ENCODE measurements at places on chromosomes 13 and 19.

GRCh38 chr13:113161433-113161832, 3.0 kb downstream of the PROZ start:
- DNase-seq = no peak

- no peak for DNase-seq
These were observed 193.5 kb upstream of the NBEA start for GRCh38 chr13:34748596-34748995.

DNA sequence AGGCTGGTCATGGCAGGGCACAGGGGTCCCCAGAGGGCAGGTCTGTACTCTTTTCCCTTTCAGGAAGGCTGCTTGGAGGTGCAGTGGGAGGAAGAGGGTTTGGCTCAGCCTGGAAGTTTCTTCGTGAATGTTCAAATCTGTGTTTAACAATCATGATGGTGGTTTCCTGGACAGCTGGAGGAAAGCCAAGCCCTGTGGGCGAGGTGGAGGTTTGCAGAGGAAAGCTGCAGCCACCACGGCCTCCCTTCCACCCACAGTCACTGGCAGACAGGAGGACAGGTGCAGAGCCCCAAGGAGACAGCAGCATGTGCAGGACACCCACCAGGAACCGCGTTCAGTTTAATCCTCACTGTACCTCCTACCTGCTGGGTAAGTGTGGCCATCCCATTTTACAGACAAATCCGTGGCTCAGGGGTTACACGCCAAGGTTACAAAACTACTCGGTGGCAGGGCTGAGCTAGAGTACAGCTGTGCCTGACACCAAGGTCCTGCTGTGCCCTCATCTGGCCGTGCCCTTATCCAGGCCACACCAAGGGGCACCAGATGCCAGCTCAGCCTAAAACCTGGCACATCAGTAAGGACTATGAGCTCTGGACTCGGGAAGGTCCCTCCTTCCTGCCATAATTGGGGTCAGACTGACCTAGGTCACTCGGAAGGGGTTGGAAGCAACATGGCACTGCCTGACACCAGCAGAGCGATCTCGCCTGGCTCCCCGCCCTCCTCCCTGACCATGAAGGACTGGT, 34.1 kb downstream of the SUGP2 start:
- no peak for DNase-seq

DNA sequence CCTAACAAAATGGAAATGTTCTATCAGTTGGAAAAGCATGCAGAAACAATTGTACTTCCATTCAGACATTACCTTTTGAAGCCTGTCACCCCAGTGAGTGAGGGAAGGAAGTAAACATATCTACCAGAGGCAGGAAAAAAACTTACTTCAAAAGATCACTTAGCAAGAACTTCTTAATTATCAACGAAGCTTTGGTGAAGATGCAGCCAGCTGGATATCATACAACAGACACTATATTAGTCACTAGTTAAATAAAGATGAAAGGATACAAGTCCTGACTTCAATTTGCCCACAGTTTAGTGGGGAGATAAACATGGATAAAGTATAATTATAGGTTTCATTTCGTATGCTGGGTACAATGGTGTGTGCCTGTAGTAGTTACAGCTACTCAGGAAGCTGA, 148.8 kb downstream of the TNFRSF19 start:
- DNase-seq = no peak

GRCh38 chr19:33879818-33880575, 83.3 kb downstream of the KCTD15 start:
- DNase-seq = no peak

DNA sequence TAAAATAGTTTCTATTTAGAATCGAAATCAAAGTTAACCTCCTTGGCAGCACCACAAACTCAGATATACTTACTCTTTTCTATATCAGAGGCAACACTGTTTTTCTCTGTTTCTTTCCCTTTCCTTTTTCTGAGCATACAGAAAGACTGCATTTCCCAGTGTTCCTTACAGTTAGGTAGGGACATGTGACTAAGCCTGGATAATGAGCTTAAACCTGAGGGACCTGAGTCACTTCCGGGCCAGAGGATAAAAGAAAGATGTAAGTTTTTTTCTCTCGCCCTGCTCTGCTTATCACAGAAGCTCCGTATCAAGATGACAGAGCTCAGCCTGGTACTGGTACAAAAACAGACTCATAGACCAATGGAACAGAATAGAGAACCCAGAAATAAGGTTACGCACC, 531.9 kb downstream of the KLF12 start:
- DNase-seq = no peak

DNA sequence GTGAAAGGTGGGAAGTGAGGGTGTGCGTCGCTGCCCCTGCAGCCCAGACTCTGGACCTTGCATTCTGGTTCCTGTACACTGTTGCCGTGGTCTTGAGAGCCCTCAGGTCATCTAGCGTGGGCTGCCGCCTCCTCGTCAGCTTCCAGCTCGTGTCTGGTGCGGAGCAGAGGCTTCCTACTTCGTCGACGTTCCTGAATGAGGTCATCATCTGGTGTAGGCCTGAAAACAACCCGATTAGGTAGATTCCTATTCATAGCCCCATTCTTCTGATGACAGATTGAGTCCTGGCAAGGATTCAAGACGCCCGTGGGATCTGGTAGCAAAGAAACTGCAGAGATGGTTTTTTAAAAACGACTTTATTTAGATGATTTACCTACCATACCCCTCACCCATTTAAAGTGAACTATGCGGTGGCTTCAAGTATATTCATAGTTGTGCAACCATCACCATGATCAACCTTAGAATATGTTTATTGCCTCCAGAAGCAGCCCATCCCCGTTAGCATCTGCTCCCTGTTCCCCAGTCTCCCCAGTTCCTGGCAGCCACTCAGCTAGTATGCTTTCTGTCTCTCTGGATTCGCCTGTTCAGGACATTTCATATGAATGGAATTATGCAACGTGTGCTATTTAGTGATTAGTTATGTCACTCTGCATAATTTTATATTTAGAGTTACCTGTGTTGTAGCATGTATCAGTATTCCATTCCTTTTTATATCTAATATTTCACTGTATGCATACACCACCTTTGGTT, 13.8 kb downstream of the NAXD start:
- DNase-seq = no peak

DNA sequence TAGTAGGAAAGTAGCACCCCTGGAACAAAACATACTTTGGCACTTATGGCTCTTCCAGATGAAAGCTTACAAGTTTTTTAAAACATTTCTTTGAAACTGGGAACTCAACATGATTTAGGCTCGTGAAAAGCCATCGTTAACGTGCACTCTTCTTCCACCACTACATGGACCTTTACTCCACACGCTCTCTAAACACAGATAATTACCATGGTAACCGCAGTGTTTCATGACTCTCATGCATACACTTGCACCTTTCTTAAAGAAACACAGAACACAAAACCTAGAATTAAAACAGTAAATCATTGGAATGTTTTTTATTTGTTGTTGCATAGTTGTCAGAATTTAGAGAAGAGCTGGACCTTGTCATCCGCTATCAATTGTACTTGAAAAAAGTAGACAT, 154.3 kb downstream of the FGF9 start:
- DNase-seq = no peak

- no peak for DNase-seq
These were observed 43.9 kb downstream of the RCBTB2 start for GRCh38 chr13:48488995-48489394.

DNA sequence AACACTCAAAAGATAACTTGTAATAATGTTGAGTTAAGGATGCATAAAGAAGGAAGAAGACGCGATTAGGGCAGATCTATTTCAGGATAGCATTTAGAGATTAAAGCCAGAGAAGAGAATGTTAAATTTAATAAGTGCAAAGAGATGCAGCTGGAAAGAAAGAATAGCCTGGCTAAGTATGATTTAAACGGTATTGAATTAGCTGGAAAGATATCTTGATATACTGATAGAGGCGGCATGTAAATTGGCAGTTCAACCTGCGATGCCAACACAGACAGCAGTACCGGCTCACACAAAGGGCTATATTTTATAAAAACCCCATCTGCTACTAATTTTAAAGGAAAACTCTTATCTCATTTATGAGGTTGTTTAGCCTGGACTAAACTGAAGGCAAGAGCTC, 121.4 kb downstream of the ENOX1 start:
- DNase-seq = no peak

GRCh38 chr19:10780368-10780767, 55.6 kb downstream of the TMED1 start:
- no peak for DNase-seq

- DNase-seq = no peak
These were observed 18.7 kb upstream of the ZNF888 start for GRCh38 chr19:52941941-52942385.

DNA sequence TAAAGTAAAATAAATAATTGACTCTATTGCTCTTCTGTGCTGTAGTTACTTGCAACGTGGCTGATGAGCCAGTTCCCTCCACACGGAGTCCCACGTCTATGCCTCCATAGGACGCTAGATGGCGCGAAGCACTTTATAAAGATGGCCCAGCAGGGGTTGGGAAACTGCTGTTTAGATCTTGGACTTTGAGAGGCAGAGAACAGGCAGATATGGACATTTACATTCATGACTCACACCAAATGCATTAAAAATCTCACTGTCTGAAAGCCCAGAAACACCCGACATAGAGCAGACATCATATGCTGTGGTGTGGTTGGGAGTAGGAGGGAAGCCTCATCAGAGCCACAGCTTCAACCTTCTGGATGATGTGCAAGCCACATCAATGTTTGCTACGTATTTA, 643.1 kb upstream of the ARGLU1 start:
- DNase-seq = no peak

DNA sequence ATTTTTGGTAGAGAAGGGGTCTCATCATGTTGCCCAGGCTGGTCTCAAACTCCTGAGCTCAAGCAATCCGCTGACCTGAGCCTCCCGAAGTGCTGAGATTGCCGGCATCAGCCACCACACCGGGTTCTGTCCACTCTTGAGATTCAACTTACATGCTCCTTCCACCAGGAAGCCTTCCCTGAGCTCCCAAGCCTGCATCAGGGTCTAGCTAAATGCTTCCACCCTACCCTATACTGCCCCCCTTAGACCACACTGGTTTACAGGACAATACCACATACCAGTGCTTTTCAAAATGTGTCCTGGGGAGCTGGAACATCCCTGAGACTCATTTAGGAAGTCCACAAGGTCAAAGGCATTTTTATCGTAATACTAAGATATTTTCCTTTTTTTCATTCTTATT, 15.1 kb upstream of the CACNG8 start:
- no peak for DNase-seq

- DNase-seq = no peak
These were observed 36.1 kb downstream of the ACTN4 start for GRCh38 chr19:38683393-38684077.

DNA sequence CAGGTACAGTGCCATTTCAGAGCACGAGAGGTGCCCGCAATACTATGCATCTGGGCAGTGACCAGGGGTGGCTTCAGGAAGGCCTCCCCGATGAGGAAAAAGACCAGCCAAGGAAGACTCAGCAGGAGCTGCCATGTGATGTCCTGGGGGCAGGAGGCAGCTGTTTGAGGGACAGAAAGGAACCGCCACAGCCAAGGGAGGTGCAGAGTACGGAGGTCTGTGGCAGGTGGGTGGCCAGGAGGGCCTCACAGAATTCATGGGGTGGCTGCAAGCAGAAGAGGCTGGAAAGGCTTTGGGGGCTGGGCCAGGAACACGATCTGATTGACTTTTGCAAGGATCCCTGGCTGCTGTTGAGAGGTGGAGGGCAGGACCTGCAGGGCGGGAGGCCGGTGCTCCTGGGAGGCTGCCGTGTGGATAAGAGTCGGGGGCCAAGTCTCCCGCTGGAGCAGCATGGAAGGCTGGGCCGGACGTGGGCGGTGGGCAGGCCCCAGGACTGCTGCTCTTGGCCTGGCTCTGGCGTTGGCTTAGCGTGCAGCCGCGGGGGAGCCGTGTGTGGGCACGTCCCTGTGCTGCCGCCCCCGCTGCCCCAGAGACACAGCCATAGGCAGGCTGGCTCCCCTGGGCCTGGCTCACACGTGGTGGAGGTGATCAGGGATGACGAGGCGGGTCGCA, 29.1 kb downstream of the CEBPA start:
- no peak for DNase-seq

GRCh38 chr13:23632741-23633140, 62.5 kb downstream of the TNFRSF19 start:
- DNase-seq = no peak

- no peak for DNase-seq
These were observed 498.6 kb downstream of the KCTD12 start for GRCh38 chr13:76387566-76387965.

GRCh38 chr13:87358319-87358718, 312.9 kb upstream of the SLITRK5 start:
- no peak for DNase-seq

DNA sequence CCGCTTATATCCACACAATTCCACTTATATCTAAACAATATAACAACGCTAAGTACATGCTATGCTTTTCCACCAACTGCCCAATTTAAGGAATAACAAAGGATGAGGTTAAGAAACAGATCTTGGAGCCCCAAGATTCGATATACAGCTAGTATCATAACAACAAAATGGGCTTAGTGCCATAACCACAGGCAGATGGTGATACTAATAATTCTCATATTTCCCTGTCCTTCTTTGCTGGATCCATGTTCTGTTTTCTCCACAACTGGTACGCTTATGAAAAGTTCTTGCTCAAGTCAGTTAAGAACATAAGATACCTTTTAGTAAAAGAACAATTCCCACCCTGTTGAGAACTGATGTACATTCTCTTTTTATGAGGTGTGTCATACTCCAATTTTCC, 33.9 kb downstream of the CAB39L start:
- DNase-seq = no peak

DNA sequence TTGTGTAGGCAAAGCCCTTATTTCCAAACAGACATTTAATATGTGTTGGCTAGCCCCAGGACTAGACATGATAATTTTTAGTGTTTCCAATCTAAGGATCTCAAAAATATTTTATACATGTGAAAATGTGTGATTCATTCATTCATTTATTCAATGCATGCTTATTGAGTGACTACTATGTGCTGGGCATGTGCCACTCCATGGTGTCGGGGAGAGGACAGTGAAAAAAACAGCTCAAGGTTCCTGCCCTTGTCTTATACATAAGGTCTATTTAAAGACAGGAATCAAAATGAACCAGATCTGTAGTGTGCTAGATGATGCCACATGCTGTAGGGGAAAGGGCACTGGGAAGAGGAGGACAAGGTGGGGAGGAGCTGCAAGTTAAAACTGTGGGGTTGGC, 36.5 kb downstream of the GJA3 start:
- DNase-seq = no peak

- DNase-seq = no peak
These were observed 40.6 kb downstream of the CCDC122 start for GRCh38 chr13:43838909-43839308.

GRCh38 chr13:98879127-98879520, 98.7 kb downstream of the DOCK9 start:
- no peak for DNase-seq

DNA sequence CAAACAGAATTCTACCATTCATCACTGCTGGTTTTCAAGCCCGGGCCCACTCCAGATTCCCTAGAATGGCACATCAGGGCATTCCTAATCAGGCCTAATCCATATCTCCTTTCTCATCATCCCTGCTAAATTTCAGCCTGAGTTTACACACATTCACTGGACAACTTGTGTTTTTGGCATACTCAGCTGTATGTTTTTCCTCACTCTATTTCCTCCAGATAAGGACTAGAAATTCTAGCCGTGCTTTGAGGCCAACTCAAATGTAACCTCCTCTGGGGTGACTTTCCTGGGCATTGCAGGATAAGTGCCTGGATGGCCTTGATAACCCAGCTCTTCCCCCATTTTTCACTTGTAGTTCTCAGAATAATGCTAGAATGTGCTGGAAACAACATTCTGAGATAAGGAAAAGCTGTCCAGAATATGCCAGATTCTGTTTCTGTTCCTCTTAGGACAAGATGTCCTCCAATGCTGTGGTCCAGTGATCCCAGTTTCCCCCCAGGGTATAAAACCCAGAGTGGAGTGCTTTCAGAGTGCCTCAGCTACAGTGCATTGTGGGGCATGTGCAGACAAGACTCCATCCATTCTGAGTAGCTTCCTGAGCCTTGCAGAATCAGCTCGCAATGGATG, 66.9 kb upstream of the CLDN10 start:
- no peak for DNase-seq
